Stimulated activated CD8-positive, alpha-beta memory T cell treated with anti-CD3 and anti-CD28 coated beads, Interleukin-4, amount 100 ng/mL, for 48 hours (primary cell): ENCODE measurements at places on chromosomes 5 and 9.

- no peak for DNase-seq
Observed at GRCh38 chr5:151222054-151222789, 1.7 kb downstream of the CCDC69 start.

- DNase-seq: no peak
Observed at GRCh38 chr5:155466851-155467250, 453.3 kb downstream of the KIF4B start.

DNA sequence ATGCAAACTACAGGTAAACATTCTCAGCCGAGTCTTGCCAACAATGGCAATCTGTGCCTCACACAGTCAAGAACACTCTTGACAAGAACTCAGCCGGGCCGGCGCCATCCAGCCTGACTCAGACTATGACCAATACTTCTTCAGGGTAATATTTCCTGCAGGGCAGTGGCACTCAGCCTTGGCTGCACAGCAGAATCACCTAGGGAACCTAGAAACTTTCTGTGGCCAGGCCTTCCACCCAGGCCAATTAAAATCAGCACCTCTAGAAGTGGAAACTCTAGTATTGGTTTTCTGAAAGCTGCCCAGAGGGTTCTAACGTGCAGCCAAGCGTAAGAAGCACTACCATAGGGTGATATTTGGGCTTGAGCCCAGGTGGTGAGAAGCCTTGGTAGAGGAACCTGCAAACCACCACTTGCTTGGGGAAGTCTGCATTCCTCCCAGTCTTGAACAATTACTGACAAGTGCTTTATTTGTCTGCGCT lies 120.6 kb downstream of the TTLL11 start:
- DNase-seq: no peak

GRCh38 chr9:128102196-128102595 lies 25.3 kb downstream of the PTGES2 start:
- DNase-seq: no peak

DNA sequence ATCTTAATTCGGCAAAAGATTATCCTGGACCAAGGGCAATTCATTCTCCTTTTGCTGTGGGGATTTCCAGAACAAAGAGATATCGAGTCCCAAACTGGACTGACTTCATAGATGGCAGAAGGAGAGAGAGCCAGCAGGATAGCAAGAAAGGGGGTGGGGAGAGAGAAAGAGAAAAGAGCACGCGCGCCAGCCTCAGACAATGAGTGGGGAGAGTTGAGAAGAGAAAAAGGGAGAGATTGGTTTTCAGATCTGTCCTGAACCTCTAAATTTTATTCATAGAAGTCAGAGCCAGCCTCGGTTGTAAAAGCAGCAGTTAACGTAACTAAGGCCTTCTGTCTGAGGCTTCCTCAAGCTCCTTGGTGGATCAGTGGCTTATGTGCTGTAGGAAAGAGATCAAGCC lies 55.3 kb upstream of the ALDH1B1 start:
- no peak for DNase-seq

GRCh38 chr5:45826055-45826454 lies 129.9 kb upstream of the HCN1 start:
- no peak for DNase-seq

DNA sequence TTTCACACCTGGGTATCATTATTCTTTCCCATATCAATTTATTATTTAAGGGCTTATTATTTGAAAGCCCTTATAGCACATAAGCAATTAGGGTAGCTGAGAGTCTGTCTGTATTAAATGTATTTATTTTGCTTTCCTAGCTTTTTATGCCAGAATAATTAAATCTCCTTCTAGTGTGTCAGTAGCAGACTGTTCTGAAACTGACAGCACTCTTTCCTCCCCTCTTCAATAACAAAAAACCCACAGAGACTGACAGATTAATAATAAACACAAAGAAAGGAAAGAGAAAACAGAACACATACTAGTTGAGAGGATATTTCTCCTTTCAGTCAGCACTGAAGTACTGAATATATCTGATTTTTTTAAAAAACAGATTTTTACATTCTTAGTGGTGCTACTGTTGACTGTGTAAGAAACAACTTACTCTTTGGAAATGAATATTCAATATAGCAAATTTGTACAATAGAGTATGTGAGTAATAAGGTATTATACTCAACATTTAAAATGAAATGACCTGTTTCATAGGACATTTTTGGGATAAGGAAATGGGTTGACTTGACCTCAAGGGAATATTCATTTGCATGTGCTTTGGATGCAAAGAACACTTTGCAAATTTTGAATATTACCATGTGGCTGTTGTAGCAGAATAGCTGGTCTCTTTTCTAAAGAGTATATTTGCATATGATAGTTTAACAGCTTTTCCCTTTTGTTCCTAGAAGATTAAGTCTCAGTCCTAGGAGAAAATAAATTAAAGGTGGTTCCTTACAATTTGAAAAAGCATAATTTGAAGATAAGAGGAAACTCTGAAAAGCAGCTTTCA lies 208.3 kb downstream of the SPATA31D1 start:
- DNase-seq: no peak

GRCh38 chr5:147467973-147468508 lies 41.8 kb downstream of the DPYSL3 start:
- DNase-seq: no peak

DNA sequence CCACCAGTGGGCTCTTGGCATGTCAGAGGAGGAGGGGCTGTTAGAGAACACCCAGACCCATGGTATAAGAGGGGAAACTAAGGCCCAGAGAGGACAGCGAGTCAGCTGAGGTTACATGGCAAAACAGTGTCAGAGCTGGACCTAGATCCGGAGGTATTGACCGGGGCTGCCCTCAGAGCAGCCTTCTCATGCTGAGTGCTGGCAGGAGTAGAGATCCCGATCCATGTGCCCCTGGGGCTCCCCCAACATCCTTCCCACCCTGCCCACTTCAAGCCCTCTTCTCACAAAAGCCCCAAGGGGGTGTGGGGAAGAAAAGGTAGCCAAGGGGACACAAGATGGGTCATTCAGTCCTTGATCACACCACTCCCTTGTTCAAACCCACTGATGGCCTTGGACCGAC lies 19.9 kb downstream of the CSF1R start:
- DNase-seq: no peak

- DNase-seq: no peak
Observed at GRCh38 chr5:150590979-150591695, 49.3 kb upstream of the SYNPO start.

DNA sequence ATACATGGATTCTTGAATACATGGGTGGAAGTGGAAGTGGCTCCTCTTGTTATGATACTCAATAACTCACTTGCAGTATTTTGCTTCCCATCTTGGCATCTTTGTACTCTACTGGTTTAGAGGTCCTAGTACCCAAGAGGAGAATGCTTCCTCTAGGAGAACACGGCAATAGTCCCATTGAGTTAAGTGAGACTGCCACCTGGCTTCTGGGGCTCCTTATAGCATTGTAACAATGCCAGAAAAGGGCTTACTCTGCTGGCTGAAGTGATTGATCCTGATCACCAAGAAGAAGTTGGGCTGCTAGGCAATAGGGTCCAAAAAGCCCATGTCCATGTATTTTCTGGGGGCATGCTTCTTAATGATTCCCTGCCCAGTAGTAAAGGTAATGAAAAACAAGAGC lies 627.6 kb upstream of the SGCD start:
- no peak for DNase-seq

DNA sequence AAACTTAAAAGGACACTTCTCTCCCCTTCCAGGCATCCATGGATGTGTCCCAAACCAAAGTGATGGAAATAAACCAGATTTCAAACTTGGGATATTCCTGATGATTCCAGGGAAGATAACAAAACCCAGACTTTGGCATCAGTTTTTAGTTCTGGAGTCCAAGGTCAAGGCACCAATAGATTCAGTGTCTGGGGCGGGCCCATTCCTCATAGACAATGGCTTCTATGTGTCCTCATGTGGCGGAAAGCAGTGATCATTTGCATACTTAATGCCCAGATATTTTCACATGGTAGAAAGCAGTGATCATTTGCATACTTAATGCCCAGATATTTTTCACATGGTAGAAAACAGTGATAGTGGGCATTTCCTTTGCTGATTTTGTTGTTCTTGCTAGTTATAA lies 151.4 kb upstream of the DAP start:
- DNase-seq: no peak

- DNase-seq: no peak
Observed at GRCh38 chr5:9265441-9266287, 280.2 kb downstream of the SEMA5A start.

- no peak for DNase-seq
Observed at GRCh38 chr5:136027311-136027710, 1.5 kb upstream of the TGFBI start.

- peak; percentile 20 for DNase-seq
Observed at GRCh38 chr5:6719896-6720560, 6.8 kb downstream of the TENT4A start.

GRCh38 chr5:3590161-3590966 lies 5.3 kb upstream of the IRX1 start:
- DNase-seq: no peak

- DNase-seq: peak; percentile 40
Observed at GRCh38 chr9:22244139-22245011, 202.2 kb upstream of the DMRTA1 start.

GRCh38 chr5:14108170-14108996 lies 34.8 kb upstream of the TRIO start:
- peak; percentile 32 for DNase-seq

DNA sequence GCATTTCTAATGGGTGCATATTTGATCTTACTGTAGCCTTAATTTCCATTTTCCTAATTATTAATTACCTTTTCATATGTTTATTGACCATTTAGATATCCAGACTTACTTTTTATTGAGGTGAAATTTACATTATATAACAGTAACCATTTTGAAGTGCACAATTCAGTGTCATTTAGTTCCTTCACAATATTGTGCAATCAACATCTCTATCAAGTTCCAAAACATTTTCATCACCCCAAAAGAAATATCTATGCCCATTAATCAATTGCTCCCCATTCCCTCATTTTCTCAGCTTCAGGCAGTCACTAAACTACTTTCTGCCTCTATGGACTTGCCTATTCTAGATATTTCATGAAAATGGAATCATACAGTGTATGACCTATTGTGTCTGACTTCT lies 5.9 kb downstream of the COL15A1 start:
- DNase-seq: no peak
